ENCODE measurements at places on chromosomes 3 and 15.

GRCh38 chr15:55789066-55789660 lies 46.2 kb upstream of the PRTG start:
- DNase-seq = no peak

GRCh38 chr15:75723847-75724660 lies 11.4 kb upstream of the CSPG4 start:
- DNase-seq = peak; percentile 93

DNA sequence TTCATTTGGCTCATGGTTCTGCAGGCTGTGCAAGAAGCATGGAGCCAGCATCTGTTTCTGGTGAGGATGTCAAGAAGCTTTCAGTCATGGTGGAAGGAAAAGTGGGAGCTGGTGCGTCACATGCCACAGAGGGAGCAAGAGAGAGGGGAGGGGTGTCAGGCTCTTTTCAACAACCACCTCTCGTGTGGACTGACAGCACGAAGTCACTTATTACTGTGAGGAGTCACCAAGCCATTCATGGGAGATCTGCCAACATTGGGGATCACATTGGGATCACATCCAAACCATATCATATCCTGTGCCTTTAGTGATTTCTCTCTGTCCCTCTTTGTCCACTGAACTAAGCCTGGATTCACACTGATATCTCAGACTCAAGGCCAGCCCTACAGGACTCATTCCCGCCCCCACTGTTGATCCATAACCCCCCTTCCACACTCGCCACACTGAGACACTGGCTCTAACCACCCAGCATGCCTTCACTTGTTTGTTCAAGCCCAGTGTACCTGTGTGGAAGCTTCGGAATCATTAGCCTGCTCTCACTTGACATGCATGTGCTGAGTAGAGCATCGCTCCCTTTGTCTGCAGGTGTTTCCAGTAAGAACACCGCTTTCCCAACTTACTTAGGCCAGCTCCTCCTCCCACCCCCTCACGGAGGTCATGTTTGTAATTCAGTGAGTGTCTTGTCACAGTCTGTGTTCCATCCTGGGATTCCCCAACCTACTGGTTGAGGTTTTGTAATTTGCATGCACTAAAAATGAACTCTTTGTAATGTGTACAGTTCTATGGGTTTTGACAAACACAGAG lies 132.2 kb downstream of the KLF13 start:
- DNase-seq = no peak

DNA sequence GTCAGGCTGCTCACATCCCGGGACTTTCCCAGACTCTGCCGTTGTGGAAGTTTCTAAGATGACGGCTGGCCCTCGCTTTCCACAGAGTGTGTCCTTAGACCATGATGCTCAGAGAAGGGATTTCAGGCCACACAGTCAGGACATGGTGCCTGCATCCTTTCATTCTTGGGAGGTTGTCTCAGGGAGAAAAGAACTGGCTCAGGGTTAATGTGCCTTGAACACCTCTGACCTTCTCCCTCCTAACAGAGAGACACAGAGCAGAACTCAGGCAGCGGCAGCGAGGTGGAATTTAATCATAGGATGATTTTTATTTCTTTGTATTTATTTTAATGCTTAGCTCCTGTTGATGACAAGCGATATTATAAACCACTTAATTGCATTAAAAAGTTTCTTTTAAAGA lies 96.9 kb upstream of the ATP2B2 start:
- DNase-seq = no peak

DNA sequence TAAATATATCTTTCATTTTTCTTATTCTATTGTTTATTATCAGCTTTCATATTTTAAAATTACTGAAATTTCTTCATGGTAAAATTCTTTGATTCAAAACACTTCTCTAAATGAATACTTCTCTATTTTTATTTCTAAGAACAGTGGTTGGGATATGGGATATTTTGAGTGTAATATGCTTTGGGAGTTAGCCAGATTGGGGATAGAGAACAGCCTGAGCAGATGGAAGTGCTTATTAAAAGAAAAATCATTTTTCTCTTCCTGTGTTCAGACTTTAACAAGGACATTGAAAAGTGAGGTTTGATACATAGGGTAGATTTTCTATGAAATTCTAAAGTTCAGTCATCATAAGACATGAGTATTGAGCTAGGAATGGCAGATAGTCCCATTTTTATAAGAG lies 84.8 kb downstream of the COL6A5 start:
- no peak for DNase-seq

GRCh38 chr15:88980498-88980897 lies 67.3 kb upstream of the MFGE8 start:
- no peak for DNase-seq

DNA sequence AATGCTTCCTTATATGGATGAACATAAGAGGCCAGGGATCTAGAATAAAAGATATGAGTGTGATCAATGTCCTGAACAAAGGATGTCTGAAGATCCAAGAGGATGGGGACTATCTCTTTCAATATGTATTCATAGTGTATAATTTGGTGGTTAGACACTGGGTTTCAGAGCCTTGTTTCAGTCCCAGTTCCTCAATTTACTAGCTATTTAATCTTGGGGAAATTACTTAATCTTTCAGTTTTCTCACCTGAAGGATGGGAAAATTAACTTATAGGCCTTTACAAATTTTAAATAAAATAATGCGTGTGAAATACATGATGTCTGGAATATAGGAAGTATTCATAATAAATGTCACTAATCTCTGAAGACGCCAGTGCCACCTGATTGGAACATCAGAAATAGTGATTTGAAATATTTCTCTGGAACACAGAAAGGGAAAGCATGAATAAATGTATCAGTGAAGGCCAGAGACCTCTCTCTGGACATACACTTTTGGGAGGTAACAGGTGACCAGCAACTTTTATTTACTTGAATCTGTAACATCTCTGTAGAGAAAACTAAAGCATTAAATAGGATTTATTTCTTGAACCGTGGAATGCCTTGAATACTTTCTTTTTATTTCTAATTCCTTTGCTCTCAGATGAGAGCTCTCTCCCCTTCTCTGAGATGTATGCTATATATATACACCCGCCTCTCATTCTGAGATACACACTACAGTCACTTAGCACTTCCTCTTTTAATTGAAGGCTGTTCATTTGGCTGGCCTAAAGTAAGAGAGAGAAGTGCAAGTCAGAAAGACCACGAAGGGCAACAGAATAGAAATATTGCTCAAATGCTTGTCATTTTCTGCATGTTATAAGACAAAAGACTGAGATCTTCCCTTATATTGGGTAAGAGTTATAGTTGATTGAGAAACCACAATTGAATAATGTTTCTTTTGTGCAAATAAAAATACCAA lies 407.1 kb downstream of the LSAMP start:
- peak; percentile 13 for DNase-seq

DNA sequence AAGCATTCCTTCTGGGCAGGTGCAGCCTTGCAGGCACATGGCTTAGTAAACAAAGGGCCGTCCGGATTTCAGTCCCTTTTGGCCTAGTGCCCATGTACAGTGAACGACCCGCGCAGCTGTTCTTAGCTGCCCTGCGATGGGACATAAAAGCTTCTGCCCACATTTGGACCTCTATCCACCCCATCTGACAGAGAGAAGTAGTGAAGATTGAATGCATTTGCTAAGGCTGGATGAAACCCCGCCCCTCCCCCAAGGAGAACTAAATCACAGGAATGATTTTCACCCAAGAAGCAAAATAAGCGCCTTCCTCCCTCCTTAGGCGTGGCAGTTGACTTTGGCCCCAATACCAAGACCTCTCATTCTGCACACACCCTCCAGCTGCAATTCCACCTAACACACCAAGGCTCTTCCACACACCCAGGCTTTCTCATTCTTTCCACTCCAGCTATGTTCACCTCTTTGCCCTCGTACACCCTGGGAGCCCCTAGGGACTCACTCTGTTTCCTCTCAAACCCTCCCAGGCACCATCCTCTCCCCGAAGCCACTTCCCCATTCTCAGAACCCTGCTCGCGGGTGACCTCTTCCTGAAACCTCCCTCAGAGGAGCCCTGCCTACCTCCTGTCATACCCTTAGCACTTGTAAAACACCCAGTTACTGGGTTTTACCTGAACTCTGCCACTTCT lies 14.1 kb upstream of the HRH1 start:
- peak; percentile 24 for DNase-seq

DNA sequence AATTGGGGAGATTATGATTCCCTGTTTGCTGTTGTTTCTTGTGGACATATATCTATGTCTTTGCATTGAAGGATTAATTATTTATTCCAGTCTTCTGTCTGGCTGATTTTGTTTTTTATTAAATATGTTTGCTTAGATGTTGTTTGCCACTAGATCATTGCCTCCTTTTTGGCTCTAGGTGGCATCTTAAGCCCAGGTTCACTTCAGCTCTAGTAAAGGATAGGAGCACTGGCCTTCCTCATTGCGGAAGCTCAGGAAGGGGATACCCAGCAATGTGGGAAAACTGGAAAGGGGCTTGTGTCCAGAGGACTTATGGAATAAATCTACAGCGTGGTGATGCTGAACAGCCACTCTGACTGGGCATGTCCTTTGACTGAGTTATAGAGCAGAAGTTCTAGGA lies 821.6 kb downstream of the PDCD6IP start:
- no peak for DNase-seq

- DNase-seq = peak; percentile 91
Observed at GRCh38 chr15:76155731-76156130, 95.9 kb downstream of the TMEM266 start.

DNA sequence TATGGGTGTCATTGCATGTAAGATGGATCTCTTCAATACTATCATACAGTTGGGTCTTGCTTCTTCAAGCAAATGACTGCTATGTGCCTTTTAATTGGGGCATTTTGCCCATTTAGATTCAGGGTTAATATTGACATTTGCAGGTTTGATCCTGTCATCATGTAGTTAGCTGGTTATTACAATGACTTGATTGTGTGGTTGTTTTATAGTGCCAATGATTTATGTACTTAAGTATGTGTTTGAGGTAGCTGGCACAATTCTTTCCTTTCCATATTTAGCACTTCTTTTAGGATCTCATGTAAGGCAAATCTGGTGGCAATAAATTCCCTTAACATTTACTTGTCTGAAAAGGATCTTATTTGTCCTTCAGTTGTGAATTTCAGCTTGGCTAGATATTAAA lies 267.5 kb downstream of the VGLL3 start:
- no peak for DNase-seq

- DNase-seq = no peak
Observed at GRCh38 chr3:184570489-184570888, 8.9 kb downstream of the EPHB3 start.

- DNase-seq = no peak
Observed at GRCh38 chr3:7573330-7573729, 712.4 kb downstream of the GRM7 start.

DNA sequence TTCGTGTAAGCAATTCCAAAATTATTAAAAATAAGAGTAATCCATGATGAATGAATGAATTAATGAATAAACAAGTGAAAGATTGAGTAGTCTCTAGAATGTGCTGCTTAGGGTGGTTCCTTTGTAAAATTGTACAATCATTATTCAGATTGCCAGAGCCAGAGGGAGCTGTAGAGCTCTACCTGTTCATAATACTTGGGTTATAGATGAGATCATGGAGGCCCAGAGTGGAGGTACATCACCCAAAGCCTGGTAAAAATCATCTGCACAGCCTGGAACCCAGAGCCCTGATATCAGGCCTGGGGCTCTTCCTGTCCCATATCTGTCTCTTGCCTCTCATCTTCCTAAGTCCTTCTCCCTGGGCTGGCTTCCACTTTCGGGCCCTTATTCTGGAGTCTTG lies 297.2 kb downstream of the RPLP1 start:
- no peak for DNase-seq
